ENCODE measurements at places on chromosomes 1 and 21. TPM values are rescaled to one million over a fixed set of nuclear protein-coding genes. Genes with fewer than 3 reads are reported as not detected.

DNA sequence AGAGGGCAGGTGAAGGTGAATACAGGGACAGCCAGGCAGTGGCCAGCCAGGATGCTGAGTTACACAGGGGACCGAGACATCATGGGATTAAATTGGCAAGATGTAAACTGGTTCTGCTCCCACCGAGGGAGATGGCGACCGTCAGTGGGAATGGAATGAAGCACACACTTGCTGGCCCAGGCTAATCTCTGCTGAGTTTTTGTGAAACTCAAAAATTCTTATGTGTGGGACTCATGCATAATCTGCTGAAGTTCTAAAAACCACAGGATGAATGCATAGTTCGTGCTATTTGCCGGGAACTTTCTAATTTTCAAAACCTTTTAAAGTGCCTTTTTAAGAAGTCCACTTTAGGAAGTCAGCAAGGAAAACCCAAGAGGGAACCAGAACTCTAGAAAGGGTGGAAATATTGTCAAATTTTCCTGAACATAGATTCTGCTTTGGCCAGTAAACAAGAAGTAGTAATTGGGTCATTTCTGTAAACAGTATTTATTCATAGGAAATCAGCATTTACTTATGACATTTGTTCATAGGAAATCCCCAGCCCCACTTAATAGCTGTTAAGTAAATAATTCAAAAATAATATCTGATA lies 85.4 kb upstream of the ROR1 start:
- H3K27me3 ChIP-seq = no peaks in the 10 kb centered on the region
- H3K27ac ChIP-seq = no peak overlapping the region
- no peaks in the 10 kb centered on the region for H3K4me1 ChIP-seq
- H3K36me3 ChIP-seq = no peaks in the 10 kb centered on the region
- DNase-seq = no peak
- no peak overlapping the region for H3K4me3 ChIP-seq

GRCh38 chr1:54972436-54972835 lies 8.0 kb upstream of the TMEM61 start:
- no peak overlapping the region for H3K27ac ChIP-seq
- peaks cover 11% of the 10 kb centered on the region for H3K27me3 ChIP-seq
- DNase-seq = no peak
- no peaks in the 10 kb centered on the region for H3K36me3 ChIP-seq
- H3K4me1 ChIP-seq = peaks cover 16% of the 10 kb centered on the region
- no peak overlapping the region for H3K4me3 ChIP-seq

DNA sequence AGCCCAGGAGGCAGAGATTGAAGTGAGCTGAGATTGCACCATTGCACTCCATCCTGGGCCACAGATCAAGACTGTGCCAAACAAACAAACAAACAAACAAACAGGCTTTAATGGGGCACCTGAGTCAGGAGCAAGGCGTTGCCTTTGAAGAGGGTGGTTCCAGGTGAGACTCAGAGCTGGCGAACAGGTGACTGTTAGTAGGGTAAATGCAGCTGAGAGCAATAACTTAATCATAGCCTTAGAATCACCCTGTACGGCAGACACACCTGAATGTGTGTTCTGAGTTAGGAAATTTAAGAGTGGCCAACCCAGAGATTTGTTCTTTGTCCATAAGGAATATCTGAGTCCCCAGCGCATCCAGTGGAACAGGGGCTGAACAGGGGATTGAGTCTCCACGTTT lies 440.4 kb downstream of the RPS6KC1 start:
- no peaks in the 10 kb centered on the region for H3K4me1 ChIP-seq
- no peaks in the 10 kb centered on the region for H3K27me3 ChIP-seq
- H3K4me3 ChIP-seq = no peak overlapping the region
- no peak overlapping the region for H3K27ac ChIP-seq
- no peak for DNase-seq

DNA sequence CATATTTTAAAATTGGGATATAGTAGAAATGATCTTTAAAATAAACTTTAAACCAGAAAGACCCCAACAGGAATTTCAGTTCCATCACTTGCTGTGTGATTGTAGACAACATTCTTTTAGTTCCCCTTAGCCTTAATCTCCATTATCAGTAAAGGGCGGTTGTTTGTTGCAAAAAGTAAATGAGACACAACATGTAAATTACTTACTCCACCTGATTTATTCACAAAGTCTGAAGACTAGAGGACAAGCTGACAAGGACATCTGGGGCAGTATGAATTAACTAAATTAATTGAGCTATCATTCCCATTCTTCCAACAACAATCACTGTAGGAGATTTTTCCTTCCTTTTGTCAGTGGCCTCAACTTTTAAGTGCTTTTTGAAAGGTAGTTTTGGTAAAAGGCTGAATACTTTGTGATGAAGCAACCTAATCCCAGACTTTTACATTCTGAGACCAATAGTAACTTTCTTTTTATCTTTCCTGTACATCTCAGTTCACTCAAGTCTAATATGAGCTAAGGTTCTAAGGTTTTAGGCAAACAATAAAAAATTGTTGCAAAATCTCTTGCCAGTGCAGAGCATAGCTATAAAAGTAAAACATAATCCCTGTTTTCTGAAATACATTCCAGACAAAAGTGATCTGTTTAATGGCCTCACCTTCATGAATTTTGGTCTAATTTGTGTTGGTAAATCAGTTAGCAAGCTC lies 6.2 kb downstream of the SLC19A2 start:
- no peak overlapping the region for H3K4me3 ChIP-seq
- no peak for DNase-seq
- H3K4me1 ChIP-seq = peaks cover 26% of the 10 kb centered on the region
- no peak overlapping the region for H3K27ac ChIP-seq
- H3K36me3 ChIP-seq = no peaks in the 10 kb centered on the region
- H3K27me3 ChIP-seq = no peaks in the 10 kb centered on the region

DNA sequence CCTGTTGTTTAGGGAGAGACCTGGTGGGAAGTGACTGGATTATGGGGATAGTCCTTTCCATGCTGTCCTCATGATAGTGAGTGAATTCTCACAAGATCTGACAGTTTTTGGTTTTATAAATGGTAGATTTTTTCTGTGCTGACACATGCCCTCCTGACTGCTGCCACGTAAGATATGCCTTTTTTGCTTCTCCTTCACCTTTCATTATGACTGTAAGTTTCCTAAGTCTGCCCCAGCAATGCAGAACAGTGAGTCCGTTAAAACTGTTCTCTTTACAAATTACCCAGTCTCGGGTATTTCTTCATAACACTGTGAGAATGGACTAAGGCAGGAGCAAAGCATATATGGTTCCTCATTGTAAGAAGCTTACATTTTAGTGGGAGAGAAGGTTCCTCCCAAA lies 1727.2 kb downstream of the NCAM2 start:
- DNase-seq = no peak
- no peak overlapping the region for H3K27ac ChIP-seq

- H3K36me3 ChIP-seq = no peaks in the 10 kb centered on the region
- no peak overlapping the region for H3K4me3 ChIP-seq
- peaks cover 2% of the 10 kb centered on the region for H3K4me1 ChIP-seq
Observed at GRCh38 chr21:43354026-43354420, 72.9 kb downstream of the SIK1 start.

RGS1 gene
- polyA plus RNA-seq = 2.4 TPM

AGT gene
- not detected for polyA plus RNA-seq

TCHH gene
- polyA plus RNA-seq = not detected

AK5 gene
- polyA plus RNA-seq = 0.72 TPM

CIART gene
- not detected for polyA plus RNA-seq

ETNK2 gene
- polyA plus RNA-seq = 0.03 TPM
